ENCODE measurements at places on chromosomes 4 and X.

DNA sequence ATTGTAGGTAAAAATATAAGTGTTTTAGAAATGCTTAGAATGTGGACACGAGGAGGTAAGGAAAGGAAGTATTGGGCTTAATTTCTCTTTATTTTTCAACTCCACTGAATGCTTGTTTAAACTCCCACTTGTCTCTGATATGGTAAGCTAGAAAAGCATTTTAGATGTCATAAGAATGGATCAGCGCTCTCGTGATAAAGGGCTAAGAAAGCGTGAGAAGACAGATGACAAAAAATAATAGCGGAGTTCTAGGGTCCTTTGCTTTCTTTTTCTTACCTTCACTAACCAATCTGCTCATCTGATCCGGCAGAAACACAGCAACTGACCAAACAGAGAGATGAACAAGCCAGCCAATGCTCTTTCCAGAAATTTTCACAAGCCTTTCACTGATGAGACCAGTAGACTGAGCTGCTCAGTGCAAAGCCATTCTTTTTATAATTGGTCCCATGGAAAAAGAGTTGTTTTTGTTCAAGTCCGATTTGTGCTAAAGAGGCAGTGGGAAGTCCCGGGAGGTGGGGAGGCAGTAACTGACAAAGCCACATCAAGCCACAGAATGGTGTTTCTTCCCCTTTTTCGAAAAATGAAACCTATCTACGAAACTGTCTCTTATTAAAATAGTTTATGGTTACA lies at the start of gene TASL:
Gene TASL (minus strand): TSS at position 405 of the 630 bp plus-strand sequence. CDS start 17,411 bp downstream, outside the sequence.
- no peak for DNase-seq

GRCh38 chr4:38368613-38369012 lies 295.4 kb upstream of the KLF3 start:
- DNase-seq, result no peak

- no peak for DNase-seq
These were observed 20.5 kb downstream of the DDIT4L start for GRCh38 chr4:100169491-100170485.

DNA sequence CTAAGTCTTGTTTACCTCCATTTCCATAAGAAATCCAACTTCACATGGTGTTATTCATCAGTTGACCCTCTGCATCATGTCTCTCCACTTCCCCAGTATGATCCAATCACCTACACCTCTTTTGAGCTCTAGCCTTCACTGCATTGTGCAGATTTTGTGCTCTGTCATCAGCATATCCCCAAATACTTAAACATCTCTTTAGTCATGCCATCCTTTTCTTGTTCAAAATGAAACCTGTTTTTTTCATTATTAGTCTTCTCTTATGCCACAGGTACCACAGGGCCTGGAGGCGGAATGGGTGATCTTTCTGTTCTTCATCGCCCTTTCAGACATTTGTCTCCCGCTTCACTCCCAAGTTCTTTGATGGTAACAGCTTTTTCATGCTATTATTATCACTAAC lies 382.7 kb upstream of the GALNTL6 start:
- no peak for DNase-seq

DNA sequence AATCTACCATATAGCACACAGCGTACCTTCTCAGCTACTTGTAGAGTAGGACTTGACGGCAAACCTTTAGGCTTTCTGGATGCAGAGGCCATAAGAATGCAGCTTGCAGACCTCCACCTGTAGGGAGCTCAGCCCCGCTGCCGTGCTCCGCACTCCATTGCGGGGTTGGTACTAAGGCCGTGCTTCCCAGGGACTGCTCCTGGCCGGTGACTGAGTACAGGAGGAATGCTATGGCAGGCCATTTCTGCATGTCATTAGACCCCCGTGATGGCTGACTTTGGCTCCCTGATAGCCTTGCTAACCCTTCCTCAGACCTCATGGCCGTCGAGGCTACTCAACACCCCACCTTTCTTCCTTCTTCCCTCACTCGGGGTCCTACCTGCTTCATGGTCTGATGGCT lies 26.4 kb downstream of the TIGD2 start:
- no peak for DNase-seq

- DNase-seq, result no peak
These were observed 2.7 kb downstream of the ELOVL6 start for GRCh38 chr4:110195561-110196205.

GRCh38 chr4:169074117-169074516 lies 64.1 kb upstream of the CBR4 start:
- DNase-seq, result no peak

GRCh38 chr4:20995610-20996009 lies 295.4 kb downstream of the PACRGL start:
- DNase-seq, result no peak

DNA sequence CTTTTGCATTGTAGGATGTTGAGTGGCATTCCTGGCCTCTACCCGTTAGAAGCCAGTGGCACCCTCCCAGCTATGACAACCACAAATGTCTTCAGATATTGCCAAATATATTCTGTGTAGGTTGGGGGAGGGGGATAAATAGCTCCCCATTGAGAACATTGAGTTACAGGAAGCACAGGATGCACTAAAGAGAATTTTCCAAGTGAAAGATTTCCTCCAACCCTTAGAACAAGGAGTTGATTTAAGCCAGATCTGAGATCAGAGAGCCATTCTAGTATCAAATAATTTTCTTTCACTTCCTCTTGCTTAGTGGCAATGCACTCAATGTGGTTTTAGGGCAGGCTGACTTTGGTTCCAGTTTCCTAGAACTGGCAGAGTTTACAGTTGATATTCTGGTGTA lies 436.6 kb downstream of the C4orf33 start:
- no peak for DNase-seq

- no peak for DNase-seq
These were observed 5.1 kb downstream of the STARD8 start for GRCh38 chrX:68652326-68653170.

GRCh38 chr4:170157670-170158069 lies 67.9 kb upstream of the AADAT start:
- DNase-seq, result no peak

GRCh38 chrX:132718431-132718958 lies 229.7 kb upstream of the MBNL3 start:
- DNase-seq, result no peak

Measured in effector memory CD4-positive, alpha-beta T cell (primary cell).